ENCODE measurements at places on chromosomes 1 and 21.

DNA sequence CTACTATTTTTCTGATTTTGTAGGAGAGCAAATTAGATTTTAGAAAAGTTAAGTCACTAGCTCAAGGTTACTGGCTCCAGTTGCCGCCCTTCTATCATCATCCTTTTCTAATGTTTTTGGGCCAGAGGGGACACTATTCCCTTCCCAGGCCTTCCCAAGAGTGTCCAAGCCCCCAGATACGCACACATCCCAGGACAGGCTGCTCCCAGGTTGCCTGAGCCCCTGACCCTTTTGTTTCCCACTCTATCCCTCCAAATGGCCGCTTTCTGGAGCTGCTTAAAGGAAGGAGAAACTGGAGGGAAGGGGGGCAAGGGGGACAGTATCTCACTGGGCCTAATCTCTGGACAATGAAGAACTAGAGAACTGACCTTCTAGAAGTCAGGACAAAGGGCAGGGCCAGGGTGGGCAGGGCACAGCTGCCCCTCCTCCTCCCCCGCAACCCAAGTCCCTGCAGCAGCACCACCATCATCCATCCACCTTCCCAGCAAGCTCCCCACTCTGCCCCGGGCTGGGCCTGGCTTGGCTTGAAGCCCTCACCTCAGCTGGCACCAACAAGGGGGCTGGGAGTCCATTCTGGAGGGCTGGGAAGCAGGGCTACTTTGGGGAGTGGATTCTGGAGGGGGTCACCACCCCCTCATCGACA, 1.1 kb upstream of the MAP7D1 start:
- DNase-seq, result no peak

GRCh38 chr1:162391790-162392563, 10.4 kb downstream of the C1orf226 start:
- DNase-seq, result no peak

DNA sequence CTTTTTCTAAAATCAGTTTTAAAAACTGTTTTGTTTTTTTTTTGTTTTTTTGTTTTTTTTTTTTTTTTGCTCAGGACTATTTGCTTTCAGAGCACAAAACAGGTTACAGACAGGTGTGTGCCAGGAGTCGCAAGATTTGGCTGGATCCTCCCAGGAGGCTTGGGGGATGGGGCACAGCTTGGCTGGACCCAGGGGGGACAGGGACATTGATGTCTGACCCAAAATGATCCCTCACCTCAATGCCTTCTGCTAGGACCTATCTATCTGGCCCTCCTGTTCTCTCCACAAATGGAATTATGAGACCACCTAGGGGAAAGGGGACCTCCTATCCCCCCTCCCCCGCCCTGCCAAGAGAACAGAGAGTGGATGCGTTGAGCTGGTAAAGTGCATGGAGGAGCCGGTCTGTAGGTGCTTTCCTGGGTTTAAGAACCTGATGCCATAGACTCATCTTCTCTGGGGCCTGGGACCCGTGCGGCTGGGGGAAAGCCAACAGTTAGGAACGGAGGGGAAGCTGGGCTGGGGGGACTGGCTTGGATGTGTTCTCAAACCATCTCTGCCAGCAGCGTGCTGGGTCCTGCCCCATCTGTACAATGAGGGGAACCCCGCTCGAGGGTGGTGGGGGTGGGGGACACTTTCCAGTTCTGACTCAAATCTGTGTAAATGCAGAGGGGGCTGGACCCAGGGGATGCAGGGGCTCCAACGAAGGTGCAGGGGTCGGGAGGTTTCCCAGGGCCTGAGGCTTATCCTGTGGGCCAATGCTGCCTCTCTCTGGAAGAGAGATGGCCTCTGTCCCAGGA, 28.9 kb downstream of the RUNX3 start:
- DNase-seq, result peak; percentile 9

DNA sequence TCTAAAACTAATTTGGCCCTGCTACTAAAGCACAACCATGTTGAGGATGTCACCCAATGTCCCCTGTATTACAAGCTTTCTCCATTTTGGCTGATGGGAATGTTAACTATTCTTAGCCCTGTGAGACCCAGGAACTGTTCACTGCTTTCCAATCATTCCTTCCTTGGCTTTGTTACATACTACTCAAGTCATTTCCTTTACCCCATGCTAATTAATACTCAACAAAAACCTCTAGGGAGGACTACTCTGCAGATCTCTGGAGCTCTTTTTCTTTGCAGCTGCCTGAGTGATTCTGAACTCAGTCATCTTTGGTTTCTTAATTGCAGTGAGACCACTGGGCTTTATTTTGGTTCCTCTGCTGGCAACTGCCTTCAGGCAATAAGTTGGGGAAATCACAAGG, 23.3 kb upstream of the RPE65 start:
- DNase-seq, result no peak

GRCh38 chr1:109499661-109500536, 6.0 kb downstream of the CYB561D1 start:
- DNase-seq, result peak; percentile 65

DNA sequence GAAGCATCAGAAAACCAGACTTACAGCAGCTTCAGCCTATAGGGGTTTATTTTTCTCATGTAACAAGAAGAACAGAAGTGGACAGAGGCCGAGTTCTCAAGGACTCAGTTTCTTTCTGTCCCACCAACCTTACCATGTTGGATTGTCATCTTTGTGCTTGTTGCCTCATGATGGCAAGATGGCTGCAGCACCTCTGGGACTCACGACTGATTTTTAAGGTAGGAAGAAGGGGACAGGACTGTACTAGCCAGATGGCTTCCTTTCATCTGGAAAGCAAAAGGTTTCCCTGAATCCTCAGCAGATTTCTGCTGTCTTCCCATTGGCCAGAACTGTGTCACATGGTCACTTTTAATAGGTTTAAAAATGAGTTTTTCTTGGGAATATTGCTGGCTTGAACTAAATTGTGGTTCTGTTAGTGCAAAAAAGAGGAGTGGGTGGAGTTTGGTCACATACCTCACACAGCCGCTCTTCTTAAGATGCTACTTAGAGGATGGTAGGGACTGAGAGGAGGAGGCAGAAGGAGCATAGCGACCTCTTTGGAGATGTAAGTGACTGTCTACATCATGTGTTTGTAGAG, 48.1 kb upstream of the ENAH start:
- no peak for DNase-seq

- no peak for DNase-seq
These were observed 134.0 kb upstream of the LYPLAL1 start for GRCh38 chr1:219039682-219040154.

GRCh38 chr21:18819507-18819906, 415.9 kb upstream of the TMPRSS15 start:
- no peak for DNase-seq

DNA sequence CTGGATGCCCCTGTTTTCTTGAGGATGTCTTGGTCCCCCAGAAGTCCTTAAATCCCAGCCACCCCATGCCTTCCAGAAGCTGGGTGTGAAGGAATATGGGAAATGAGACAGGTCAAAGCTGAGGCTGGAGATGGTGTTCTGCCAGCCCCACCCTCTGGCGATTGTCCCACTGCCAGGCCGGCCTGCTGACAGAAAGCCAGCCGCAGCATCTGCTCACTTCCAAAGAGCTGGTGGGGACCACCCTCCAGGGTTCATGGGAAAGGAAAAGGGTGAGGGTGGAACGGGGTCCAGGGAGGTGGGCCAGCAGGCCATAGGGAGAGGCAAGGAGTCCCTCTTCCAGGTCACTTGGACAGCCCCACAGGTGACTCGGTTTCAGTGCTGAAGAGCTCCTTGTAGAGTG, 1.9 kb upstream of the LINGO4 start:
- DNase-seq, result no peak

GRCh38 chr1:239817801-239818200, 273.9 kb upstream of the FMN2 start:
- no peak for DNase-seq

DNA sequence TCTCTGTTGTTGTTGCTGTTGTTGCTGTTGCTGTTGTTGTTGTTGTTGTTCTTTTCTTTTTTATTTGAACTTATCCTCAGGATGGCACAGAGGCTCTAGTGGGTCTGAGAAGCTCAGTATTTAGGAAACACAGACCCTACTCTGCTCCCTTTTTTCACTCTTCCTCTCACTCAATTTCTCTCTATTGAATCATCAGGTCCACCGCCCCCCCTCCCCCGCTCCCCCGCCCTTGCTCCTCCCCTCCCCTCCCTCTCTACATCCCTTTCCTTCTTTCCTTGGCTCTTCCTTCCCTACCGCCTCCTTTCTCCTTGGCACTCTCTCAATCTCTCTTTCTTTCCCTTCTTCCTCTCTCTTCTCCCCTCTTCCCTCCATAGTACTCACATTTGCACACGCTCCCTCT, 218.5 kb upstream of the ZC3H12A start:
- no peak for DNase-seq

DNA sequence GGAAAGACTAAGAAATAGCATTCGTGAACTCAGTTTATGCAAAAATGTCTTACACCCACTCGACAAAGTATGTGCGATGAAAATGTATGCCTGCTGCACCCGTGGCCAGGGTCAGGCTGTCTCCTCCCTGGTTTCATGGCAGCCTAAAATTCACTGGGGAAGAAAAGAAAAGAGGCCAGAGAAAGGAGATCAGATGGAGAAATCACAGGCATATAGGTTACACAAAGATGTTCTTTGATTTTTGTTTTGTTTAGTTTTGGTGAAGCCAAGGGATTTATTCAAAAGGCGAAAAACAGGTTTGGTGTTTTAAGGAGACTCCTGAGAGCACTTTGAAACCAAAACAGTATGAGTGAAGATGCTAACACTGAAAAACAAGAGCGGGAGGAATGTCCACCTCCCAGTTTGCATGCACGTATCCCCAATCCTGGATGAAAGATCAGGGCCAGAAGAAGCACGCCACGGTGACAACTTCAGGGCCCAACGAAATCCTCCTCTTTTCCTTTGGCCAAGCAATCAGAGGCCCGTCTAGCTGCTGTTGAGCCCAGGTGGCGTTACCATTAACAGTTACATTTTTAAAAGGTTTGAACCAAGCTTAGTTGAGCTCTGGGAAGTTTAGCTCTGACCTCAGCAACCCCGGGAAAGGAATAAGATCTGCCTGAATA, 992 bp upstream of the SSX2IP start:
- no peak for DNase-seq

GRCh38 chr1:170321113-170321512, 175.4 kb downstream of the NTMT2 start:
- no peak for DNase-seq

GRCh38 chr1:220426989-220427388, 100.9 kb upstream of the MARK1 start:
- DNase-seq, result no peak

GRCh38 chr1:207218512-207219362, 102.7 kb upstream of the CD55 start:
- no peak for DNase-seq

DNA sequence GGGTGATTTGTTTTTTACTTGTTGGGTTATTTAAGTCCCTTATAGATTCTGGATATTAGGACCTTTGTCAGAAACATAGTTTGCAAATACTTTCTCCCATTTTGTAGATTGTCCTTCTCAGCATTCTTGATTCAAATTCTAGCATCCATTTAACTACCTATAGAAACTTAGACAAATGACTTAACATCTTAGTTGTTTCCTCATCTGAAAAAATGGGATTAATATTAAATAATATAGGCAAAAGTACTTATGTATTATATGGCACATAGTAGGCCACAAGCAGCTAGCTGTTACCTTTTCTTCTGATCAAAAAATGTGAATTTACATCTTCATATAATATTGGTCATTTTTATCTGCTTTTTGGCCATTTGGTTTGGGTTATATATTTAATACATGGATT, 307.5 kb downstream of the ZP4 start:
- no peak for DNase-seq

Measured in activated naive CD4-positive, alpha-beta T cell treated with anti-CD3 and anti-CD28 coated beads, Interleukin-2, amount 50 U/mL, for 16 hours (primary cell).